A172 (cell line): ENCODE measurements at places on chromosomes 5 and 9.
A peak's percentile ranks its signal among the peaks of the same experiment; 100 is the strongest.

DNA sequence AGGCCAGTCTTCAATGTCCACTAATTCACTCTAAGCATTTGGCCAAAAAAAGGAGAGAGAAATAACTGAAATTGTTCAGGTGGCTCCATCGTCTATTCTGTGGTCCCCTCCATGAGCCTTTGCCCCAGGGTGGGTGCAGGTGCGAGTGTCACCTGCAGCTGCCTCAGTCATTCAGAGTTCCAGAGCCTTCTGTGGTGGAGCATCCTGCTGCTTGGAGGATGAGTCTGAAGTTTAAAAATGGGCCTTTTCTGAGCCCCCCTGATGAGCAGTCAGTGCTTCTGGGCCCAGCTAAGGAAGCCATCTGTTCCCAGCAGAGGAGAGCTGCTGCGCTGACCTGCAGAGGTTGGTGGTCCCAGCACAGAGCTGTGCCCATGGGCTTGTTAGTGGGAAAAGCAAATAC, 48.2 kb downstream of the NDST1 start:
- no peak for DNase-seq

- DNase-seq, result peak; percentile 25
These were observed 13.7 kb upstream of the TLX3 start for GRCh38 chr5:171295299-171295698.

- DNase-seq, result no peak
These were observed 14.9 kb downstream of the BTNL9 start for GRCh38 chr5:181054871-181055459.

DNA sequence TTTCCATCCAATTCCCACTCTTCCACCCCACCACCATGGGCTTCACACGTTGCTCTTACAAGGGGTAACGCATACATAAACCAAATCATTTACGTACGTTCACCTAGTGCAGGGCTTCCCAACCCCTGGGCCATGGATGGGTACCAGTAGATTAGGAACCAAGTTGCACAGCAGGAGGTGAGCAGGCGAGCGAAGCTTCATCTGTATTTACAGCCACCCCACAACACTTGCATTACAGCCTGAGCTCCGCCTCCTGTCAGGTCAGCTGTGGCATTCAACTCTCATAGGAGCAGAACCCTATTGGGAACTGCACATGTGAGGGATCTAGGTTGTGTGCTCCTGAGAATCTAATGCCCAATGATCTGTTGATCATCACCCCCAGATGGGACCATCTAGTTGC, 82.3 kb downstream of the CEMIP2 start:
- DNase-seq, result no peak

DNA sequence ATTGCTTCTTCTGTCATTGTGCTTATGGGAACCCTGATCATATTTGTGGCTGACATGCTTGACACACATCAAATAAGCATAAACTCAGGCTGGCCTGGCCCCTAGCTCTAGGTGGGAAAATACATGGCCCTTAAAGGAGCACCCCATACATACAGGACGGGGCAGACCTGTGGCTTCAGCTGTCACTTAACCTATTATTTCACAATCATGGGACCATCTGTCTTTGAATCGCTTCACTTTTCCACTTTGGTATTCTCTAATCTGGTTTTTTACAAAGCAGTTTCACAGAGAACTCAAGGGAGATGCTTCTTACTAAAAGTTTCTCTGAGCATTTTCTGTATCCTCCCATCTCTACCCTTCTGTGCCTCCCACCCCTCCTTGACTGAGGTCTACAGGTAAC, 34.6 kb upstream of the LRRTM2 start:
- DNase-seq, result no peak

- DNase-seq, result no peak
These were observed 28.6 kb downstream of the TRIM7 start for GRCh38 chr5:181176254-181176952.

GRCh38 chr9:129759319-129759718, 6.5 kb upstream of the PTGES start:
- no peak for DNase-seq

GRCh38 chr5:131258733-131259132, 5.1 kb upstream of the CDC42SE2 start:
- DNase-seq, result no peak

DNA sequence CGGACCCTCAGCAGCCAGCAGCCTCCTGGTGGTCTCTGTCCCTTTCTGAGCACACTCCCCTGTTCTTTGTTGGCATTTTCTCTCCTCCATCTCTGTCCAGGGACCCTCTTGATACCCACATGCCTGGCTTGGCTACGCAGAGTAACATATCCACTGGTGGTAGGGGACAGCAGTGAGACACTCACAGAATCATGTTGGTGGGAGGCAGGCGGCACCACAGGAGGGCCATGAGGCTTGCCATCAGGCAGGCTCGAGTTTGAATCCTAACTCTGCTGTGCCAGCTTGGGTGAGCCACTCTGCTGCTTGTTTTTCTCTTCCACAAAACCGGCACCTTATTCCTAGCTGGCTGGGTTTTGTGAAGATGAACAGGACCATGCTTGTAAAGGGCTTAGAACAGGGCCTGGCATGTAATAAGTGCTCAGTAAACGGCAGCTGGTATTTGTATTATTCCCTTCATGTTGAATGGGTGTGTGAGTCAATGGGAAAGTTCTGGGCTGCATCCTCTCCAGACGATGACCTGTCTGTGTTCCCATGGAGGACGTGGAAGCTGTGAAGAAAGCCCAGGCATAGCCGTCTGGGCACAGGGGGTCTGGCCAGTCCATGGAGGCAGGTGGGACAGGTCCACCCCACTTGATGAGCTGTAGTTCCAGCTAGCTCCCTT, 2.3 kb downstream of the COL27A1 start:
- DNase-seq, result no peak

- peak; percentile 67 for DNase-seq
These were observed 20.4 kb downstream of the ANKS6 start for GRCh38 chr9:98775831-98776441.

DNA sequence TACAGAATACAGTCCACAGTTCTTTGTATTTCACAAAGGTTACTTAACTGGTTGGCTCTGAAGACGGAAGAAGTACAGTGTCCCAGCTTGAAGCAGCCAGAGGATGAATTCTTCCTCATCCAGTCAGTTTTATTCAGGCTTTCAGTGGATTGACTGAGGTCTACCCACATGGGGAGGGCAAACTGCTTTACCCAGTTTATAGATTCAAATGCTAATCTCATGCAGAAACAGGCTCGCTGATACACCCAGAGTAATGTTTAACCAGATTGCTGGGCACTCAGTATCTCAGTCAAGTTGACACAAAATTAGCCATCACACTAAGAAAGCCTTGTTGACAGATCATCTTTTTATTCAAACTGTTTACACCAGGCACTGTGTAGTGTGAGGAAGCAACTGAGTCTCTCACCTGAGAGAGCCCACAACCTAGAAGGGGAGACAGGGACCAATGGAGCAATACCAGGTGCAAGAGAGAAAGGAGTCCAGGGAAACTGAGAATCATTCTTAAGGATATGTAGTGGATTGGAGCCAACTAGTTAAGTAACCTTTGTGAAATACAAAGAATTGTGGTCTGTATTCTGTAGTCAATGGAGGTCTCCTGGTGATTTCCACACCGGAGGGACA, 15.9 kb downstream of the LRRC70 start:
- DNase-seq, result no peak

DNA sequence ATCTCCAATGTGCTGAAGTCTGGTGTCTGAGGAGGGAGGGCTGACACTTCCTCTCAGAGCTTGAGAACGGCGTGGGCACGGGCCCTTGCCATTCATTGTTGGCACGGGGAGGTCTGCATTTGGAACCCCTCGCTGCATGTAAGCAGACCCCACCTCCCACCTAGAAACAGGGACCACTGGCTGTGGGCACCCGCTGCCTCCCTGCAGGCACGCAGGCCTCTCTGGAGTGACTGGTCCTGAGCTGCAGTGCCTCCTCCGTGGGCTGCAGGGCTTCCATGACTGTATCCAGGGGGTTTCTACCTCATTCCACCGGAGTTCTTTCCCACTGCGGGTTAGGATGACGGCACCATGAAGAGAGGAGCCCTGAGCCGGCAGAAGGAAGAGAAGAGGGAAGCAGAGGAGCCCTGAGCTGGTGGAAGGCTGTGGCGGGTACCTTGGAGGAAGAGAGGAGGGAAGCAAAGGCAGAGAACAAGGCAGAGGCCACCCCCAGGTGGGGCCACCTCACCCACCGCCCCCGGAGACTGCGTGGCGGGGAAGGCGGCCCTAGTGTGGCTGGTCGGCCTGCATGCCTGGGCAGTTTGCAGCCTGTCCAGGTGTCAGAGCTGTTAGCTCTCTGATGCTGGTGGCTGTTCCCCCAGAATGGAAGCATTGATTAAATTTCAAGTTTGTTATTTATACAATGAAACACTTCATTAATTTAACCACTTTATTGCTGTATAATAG, 74.9 kb upstream of the CACNA1B start:
- no peak for DNase-seq

- peak; percentile 74 for DNase-seq
These were observed 14.3 kb downstream of the CDK20 start for GRCh38 chr9:87959916-87960581.

GRCh38 chr9:75960551-75960950, 70.1 kb downstream of the PCSK5 start:
- DNase-seq, result no peak

- DNase-seq, result no peak
These were observed 24.7 kb upstream of the MTAP start for GRCh38 chr9:21777701-21778100.

- DNase-seq, result no peak
These were observed 12.8 kb downstream of the GOLGA1 start for GRCh38 chr9:124928116-124928515.

- DNase-seq, result no peak
These were observed 97.6 kb downstream of the ARSB start for GRCh38 chr5:78887384-78888118.

DNA sequence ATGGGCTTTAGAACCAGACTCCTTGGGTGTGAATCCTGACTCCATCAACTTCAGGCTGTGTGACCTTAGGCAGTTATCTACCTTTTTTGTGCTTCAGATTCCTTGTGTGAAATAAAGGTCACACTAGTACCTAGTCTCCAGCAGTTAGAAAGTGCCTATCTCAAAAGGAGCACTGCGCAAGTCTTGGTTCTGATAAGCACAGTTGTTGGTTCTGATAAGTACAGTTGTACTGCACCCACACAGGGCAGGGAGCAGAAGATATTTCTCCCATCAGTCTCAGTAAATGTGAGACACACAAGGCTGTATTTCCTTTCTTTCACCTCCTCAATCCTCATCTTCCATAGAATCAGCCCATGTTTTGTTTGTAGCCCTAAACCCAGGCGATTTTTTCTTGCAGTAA, 116.6 kb upstream of the DPYSL3 start:
- DNase-seq, result no peak

- no peak for DNase-seq
These were observed 175.1 kb downstream of the DOCK8 start for GRCh38 chr9:389758-390157.

GRCh38 chr9:14932641-14933040, 22.4 kb upstream of the FREM1 start:
- no peak for DNase-seq
